Suppressor macrophage (primary cell): ENCODE measurements at places on chromosomes 7 and 10.

GRCh38 chr10:133318494-133319127, 9.9 kb downstream of the ZNF511 start:
- peak; percentile 88 for DNase-seq

DNA sequence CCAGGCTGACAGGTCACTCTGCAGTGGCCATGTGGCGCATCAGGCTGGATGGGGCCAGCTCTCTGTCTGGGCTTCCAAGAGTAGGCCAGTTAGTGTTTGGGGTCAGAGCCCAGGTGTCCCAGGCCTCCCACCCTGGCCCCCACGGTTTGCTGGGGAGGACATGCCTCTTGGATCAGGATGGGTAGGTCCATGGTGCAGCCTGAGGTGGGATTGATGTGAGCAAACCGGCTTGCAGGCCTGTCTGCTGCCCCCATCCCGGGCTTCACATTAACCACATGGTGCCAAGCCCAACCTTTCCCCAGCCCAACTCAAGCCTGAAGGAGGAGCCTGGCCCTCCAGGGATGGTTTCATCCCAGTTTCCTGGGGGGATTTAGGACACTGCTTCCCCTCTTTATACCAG, 39.2 kb downstream of the LDB3 start:
- DNase-seq: no peak

DNA sequence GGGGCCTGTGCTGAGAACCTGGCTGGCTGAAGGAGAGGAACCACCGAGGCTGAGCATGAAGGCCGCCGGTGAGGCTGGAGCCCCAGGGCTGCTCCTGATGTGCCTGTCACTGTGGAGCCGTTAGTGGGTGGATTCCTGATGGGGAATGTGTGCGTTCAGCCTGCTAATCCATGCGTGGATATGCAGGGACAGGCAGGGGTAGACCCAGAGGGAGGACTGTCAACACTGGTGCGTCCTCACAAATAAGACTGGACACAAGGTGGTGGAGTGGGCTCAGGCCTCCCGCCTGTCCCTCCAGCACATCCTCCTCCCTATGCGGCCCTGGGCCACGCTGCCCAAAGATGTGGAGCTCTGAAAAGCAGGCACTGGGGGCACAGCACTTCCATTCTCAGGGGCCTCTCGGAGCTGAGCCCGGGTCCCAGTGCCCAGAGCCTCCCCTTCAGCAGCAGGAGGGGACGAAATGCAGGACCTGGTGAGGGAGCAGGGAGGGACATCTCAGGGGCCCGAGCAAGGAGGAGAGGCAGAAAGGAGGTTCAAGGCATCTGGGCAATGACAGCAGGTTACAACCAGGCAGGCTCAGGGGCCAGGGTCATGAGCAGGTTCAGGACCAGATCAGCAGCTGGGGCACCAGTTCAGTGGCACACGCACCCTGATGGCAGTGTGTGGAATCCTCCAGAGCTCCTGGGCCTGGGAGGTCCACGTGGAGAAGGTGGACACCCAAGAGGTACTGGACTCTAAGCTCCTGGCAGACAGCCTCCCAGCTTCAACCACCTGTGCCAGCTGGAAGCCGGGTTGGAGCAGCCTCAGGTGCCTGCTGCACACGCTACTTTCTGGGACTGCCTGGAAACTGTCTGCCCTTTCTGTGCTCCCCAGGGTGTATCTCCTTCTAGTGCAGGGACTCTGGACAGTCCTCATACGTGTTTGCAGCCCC, 33.5 kb upstream of the ANTXRL start:
- no peak for DNase-seq

- no peak for DNase-seq
These were observed 212.3 kb upstream of the PCDH15 start for GRCh38 chr10:55013318-55013717.

- DNase-seq: no peak
These were observed 104.9 kb upstream of the MBL2 start for GRCh38 chr10:52877451-52877850.

DNA sequence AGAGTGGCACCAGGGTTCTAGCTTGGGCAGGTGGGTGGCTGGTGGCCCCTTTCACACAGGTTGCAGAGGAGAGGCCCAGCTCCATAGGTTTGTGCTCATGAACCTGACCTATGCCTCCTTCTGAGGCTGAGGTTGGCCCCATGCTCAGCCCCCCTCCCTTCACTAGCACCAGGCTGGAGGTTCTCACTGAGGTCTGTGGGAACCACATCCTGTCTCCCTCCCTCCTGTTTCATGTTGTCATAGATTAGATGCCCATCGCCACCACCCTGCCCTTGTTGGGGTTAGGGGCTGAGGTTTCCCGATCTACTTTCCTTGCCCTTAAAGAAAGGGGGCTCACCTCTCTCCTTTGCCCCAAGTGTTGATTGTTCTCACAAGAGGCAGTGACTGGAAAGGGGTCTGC, 14.7 kb downstream of the NEUROG3 start:
- no peak for DNase-seq

GRCh38 chr7:116652793-116653192, 19.2 kb upstream of the MET start:
- no peak for DNase-seq

DNA sequence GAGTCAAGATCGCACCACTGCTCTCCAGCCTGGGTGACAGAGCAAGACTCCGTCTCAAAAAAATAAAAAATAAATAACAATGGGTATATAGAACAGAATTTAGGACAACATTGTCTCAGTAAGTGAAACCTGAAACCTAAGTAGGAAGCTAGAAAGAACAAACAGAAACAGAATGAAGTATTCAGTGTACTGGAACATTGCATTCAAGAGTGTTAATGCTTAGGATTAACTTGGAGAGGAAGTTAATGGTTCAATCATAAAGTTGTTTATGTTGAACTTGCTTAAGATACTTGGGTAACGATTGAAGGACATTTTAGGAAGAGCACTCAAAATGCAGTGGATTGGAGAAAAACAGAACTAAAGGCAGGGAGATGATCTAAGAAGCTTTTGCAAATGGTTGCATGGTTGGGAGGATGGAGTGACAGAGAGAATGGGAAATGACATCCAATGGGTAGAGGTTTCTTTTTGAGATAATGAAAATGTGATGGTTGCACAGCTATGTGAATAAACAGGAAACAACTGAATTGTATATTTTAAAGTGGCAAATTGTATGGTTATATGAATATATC, 233.7 kb downstream of the ADK start:
- DNase-seq: peak; percentile 66

DNA sequence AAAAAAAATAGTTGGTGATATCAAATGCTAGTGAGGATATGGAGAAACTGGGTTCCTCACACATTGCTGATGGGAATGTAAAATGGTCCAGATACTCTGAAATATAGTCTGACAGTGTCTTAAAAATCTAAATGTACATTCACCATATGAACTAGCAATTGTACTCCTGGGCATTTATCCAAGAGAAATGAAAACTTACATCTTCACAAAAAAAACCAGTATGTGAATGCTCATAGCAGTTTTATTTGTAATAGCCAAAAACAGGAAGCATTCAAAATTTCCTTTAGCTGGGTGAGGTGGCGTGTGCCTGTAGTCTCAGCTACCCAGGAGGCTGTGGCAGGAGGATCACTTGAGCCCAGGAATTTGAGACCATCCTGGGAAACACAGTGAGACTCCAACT, 2.1 kb upstream of the SSC4D start:
- DNase-seq: peak; percentile 47

- peak; percentile 97 for DNase-seq
These were observed 15.2 kb downstream of the MYOZ1 start for GRCh38 chr10:73625884-73626752.

DNA sequence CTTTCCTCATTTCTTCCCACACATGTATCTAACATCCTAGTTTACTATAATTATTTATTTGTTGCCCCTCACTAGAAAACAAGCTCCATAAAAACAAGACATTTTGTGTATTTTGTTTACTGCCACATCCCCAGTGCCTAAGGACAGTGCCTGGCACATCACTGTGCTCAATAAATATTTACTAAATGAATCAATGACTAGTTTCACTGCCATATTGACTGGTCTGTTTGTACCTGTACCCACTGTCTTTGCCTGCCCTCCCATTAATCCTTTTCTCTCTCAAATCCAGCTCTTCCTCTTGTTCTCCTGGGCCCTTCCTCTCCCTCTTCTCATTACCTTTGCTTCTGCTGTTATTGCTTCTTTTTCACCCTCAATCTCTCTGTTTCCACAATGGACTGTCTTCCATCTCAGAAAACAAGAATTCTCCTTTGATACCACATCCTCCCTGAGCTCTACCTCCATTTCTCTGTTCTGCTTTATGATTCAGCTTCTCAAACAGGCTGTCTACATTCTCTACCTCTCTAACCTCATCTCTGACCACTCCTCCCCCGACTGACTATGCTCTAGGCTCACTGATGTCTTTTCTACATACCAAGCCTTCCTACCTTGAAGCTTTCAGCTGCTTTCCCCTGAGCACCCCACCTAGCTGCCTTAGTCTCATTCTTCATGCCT, 8.3 kb upstream of the FAM133B start:
- DNase-seq: no peak

DNA sequence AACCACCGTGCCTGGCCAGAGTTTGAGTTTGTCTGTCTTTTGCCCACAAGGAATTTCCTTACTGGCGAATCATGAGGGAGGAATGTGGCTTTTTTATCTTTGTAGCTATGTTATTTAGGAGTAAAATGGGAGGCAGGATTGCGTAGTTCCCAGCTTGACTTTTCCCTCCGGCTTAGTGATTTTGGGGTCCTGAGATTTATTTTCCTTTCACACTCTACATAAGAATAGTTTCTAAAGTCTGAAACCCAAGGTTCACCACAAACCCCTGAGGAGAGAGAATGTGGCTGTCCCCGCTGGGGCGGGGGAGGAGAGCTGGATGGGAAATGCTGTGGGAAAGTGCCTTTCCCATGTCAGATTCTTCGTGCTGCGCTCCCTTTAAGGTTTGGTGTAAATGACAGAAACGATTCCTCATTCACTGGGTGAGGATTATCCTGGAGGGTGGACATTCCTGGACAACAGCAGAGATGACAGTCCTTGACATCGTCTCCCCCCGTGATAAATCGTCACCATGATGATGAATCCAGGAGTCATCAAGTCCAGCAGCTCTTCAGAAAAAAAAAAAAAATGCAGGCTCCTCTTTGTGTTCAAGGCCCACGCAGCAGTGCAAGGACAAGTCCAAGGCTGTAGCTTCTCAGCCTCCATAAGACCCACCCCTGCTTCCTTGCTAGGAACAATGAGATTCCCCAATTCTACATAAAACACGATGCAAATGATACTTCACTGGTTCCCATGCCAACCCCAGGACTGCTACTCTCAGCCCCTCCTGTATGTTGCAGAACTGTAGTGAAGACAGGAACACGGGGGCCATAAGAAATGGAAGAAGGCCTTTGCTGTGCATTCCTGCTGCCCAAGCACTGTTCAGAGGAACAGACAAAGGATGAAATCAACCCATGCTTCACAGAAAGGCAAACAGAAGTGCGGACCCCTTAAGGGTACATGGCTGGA, 233.1 kb downstream of the CCDC3 start:
- no peak for DNase-seq

GRCh38 chr10:26556748-26557640, 118.9 kb downstream of the APBB1IP start:
- DNase-seq: peak; percentile 54

- DNase-seq: no peak
These were observed 134.4 kb downstream of the ADRA2A start for GRCh38 chr10:111211241-111211640.

DNA sequence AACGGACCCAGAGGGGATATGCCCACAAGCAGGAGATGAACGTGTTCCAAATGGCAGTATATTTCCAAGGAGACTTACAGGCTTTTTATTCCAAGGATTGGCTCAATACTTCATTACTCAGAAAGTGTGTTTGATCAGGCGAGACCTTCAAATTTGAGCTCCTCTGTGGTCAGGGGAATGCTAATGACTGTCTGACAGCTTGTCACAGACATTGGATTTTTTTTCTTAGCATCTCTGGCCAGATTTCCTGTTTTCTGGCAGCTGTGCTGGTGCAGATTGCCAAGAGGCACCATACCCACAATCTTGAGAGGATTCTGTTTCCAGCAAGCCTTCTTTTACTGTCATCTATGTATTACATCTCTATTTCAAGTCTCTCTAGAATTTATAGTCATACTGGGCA, 93.8 kb downstream of the C1GALT1 start:
- no peak for DNase-seq

GRCh38 chr7:45593121-45593541, 19.0 kb downstream of the ADCY1 start:
- DNase-seq: no peak

DNA sequence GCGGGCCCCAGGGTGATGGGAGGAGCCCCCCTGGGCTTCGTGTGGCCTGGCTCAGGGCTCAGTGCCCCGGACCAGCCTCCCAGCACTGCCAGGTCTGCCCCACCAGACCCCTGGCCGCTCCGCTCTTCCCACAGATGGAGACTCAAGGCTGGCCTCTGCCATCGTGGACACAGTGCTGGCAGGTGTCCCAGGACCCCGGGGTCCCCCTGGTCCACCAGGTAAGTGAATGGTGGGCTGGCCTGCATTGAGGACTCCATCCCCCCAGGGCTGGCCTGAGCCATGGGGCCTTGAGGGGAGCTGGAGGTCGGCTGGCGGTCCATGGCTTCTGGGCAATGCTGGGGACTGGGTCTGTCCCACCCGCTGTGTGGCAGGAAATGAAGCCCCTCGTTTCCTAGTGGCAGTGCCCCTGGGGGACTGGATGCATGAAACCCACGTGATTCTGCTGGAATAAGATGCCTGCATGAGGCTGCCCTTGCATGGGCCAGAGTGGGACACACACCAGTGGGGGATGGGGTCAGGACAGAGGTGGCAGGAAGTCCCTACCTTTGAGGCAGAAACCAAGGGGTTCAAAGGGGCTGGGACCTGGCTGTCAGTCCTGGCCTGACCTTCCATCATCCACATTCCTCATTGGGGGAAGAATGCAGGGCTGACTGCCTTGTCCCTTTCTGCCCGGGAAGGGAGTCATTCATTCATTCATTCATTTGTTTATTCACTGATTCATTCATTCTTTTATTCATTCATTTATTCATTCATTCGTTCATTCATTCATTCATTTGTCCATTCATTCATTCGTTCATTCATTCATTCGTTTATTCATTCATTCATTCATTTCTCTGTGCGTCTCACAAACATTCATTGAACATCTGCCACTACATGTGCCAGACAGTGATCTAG, 81.8 kb downstream of the MYL10 start:
- DNase-seq: no peak

GRCh38 chr10:5895804-5896203, 5.8 kb downstream of the FBH1 start:
- no peak for DNase-seq

DNA sequence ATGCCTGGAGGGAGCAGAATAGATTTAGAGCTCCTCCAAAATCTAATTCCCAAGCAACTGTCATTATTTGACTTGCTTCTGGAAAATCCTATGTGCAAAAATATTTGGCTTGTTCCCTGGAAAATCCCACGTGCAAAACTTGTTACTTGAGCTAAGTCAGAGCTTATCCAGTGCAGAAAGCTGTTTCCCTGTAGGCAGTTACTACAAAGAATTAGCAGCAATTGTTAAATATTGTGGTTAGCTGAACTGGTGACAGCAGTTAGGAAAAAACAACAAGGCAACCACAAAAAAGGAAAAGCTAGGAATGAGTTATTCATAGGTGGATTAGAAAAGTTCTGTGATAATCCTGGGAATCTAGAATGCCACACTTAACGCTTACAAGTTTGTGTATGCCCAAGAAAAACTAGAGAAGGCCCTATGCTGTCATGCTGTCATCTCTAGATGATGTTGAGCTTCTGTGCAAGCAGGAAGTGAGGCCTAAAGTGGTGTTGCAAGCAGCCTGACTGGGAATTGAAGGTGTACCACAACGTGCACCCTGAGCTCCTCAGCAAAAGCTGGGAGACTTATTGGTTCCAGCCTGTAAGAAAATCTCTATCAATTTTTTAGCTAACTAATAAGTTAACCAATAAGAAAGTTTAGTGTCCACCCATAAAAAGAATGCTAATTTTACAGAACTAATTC, 738.6 kb upstream of the LRRTM3 start:
- no peak for DNase-seq
